ENCODE measurements at places on chromosomes 6 and 20.
A peak's percentile ranks its signal among the peaks of the same experiment; 100 is the strongest.

DNA sequence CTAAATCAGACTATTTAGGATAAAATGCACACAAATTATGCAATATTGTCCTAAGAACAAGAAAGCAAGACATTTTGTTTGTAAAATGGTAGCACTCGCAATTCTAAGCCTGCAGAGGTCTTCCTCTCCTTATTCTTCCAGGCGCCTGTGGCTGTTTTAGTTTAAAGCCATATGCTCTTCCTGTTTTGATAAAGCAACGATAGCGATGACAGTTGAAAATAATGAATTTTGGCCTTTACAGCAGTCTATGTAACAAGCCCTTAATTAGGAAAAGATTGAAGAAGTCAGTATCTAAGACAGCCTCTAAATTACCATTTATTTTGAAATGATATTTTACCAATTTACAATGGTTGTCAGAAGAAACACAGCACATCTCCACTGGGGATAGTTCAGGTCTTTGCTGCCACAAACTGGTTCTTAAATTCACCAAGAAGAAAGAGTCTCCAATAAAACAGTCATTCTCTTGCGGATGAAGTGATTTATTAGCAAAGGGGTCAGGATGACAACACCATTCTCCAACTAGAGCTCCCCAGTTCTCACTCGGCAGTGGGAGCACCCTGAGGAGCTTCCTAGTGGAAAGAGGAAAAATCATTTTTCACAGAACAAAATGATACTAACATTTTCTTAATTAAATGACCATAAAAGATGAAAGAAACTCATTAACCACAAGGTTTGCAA lies 21.4 kb downstream of the UBE3D start:
- no peak for DNase-seq

DNA sequence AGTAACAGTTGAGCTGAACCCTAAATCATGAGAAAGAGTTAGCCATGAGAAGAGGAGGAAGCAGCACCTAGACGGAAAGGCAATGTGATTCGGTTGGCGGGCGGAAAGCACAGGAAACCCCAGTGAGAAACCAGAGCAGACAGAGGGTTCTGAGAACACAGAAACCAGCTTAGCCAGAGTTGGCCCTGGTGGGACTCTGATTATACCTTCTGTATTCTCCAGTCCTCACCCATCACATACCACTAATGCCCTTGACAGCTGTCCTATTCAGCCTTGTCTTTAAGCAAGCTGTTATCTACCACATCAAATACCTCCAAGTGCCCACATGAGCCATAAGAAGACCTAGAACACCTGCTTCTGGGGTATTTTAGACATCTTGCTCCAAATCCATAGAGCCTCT lies 58.9 kb upstream of the LRRC1 start:
- no peak for DNase-seq

- peak; percentile 29 for DNase-seq
Observed at GRCh38 chr20:46681032-46681854, 8.0 kb downstream of the TP53RK start.

GRCh38 chr6:25052181-25052580 lies 116.4 kb upstream of the RIPOR2 start:
- DNase-seq: no peak

- DNase-seq: no peak
Observed at GRCh38 chr6:108336971-108337370, 42.1 kb downstream of the AFG1L start.

GRCh38 chr20:16701296-16701695 lies 28.5 kb upstream of the SNRPB2 start:
- DNase-seq: no peak

GRCh38 chr6:20584100-20584731 lies 50.0 kb downstream of the CDKAL1 start:
- no peak for DNase-seq

DNA sequence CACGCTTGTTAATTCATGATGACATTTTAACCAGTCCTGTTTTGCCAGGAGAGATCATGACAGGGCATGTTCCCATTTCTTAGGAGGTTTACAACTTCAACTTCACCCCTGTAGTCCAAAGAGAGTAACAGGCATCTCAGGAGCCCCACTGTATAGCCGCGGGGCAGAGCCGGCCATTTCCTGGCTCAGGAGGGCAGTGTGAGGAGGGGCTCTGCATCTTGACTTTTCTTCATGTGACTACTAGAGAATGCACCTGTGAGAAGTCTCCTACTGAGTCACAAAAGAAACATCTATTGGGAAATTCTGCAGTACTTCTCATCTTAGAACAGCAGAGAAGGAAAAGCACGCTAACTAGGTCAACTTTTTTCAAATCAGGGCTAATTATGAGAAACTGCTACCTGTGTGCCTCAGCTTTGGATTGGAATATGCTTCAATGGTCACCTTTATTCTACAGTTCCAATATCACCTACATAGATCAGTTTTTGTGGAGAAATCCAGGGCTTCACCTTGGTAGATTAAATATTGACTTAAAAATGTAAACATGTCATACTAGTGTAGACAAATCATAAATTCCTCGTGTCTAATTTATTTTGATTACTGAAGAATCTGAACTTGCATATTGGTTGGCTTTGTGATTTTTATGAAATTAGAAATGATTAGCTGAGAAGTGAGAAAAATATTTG lies 28.6 kb upstream of the SIM1 start:
- DNase-seq: no peak

DNA sequence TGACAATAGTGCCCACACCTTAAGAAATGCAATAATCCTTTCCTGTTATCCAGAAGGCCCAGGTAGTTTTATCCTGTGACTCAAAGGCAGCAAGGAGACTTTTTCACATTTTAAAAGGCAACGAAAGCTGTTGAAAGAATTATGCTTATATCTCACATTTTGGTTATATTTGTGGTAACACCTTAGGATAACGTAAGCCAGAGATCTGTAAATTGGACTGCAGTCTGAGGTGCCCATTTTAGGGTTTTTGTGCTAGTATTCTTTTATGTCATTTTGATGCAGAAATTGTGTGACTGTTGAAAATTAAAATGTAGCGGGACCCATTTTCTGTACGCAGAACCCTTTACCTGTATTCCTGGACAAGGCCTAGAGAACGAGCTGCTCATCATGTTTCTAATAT lies 24.3 kb upstream of the MTHFD1L start:
- no peak for DNase-seq

Measured in C1 segment of cervical spinal cord (tissue), 14 donors.